ENCODE measurements at places on chromosomes 3 and 15.

GRCh38 chr3:154123906-154124305 is 2.7 kb downstream of the ARHGEF26 start:
- DNase-seq, result no peak

- no peak for DNase-seq
Observed at GRCh38 chr3:159923956-159924355, 64.7 kb upstream of the IL12A start.

DNA sequence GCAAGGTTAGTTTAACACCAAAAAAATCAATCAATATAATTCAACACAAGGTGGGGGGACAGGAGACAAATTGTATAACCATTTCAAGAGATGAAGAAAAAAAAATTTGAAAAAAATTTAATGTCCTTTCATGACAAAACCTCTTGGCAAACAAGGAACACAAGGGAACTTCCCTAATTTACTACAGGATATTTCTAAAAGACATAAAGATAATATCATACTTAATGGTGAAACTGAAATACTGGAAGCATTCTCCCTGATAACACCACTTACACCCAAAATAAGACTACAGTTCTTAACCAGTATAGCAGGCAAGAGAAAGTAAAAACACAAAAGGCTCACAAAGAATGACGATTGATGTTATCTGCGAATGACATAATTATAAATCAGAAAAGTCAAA is 44.7 kb downstream of the IFT57 start:
- DNase-seq, result no peak

DNA sequence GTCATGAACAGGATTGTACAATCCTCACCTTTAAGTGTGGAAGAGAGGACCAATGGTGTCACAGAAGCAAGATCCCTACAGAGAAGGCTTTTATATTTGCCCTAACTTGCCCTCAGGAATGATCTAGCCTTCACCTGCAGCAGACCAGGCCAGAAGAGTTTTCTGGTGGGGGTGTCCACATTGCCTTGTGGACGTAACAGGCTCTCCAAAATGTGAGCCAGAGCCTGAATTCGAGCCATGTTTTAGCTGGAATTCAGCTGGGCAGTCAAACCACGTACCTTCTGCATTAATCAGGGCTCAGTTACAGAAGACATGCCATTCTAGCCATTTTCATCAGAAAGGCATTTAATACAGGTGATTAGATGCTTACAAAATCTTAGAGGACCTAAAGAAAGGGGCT is 23.6 kb upstream of the RAB7A start:
- no peak for DNase-seq

- DNase-seq, result no peak
Observed at GRCh38 chr3:172625404-172625803, 85.5 kb downstream of the NCEH1 start.

DNA sequence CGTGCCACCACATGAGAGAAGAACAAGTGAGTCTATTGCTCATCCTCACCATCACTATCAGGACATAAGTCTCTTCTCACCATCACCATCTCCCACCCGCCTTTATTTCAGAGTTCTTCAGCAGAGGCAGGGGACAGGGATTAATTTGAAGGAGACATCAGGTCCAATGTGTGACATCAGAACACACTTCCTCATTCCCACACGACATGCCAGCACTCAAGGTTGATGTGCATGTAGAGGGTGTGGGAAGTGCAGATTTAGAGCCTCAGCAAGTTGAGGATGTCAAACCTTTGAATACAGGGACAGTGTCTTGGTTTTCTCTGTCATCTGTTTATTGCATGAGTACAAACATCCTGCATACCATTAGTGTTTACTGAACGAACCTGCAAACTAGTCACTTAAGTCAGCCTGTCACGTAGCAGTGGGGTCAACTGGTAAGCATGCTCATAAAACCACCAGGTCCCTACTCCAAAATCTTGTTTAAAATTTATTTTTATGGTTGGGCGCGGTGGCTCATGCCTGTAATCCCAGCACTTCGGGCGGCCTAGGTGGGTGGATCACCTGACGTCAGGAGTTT is 104.4 kb downstream of the MYLK start:
- no peak for DNase-seq

GRCh38 chr3:21170964-21171363 is 580.0 kb downstream of the ZNF385D start:
- DNase-seq, result no peak

GRCh38 chr3:16059081-16059537 is 115.4 kb upstream of the GALNT15 start:
- no peak for DNase-seq
